ENCODE measurements at places on chromosomes 11 and 22.

DNA sequence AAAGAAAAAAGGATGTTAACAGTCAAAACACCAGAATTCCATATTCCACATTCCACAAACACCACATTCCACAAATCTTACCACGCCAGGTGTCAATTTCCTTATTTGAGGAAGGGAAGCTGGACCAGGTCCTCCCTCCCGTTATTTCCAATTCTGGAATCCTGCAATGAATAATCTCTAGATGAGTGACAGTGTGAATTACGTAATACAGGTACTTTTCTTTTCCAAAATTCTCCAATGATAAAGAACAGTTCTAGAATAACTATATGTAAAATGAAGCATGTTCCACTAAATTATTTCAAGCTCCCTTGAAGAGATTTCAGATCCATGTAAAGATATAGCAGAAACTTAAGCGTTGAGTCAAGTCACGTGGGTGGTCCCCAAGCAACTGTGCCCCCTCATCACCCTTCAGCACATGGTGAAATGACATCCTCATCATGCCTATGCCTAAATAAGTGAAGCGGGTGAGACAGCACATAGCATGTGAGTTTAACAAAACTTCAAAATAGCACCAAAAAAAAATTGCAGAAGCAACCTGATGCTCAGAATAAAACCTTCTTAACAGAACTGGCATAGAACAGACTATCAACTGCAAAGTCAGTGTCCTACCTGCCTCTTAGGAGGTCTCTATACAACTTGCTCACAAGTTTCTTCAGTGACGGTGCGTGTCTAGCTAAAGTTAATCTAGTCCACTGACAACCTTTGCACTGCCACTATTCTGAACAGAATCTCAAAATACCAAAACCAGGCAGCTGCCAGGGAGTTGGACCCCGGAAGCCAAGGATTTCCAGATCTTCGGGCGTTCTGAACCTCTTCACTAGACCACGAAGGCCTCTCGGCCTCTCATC, 876 bp downstream of the NFRKB start:
- DNase-seq, result no peak

DNA sequence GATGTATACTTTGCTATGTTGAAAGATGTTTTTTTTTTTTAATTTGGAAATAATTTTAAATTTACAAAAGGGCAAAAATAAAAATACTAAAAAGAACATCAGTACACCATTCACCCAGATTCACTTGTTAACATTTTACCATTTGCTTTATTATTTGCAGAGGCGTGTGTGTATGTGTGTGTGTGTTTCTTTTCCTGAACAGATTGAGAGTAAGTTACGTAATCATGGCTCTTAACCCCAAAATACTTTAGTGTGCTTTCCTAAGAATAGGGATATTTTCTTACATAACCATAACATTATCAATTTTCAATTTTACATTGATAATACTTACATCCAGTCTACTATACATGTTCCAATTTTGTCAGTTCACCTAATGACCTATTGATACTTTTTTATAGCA, 91.5 kb upstream of the HORMAD2 start:
- no peak for DNase-seq

DNA sequence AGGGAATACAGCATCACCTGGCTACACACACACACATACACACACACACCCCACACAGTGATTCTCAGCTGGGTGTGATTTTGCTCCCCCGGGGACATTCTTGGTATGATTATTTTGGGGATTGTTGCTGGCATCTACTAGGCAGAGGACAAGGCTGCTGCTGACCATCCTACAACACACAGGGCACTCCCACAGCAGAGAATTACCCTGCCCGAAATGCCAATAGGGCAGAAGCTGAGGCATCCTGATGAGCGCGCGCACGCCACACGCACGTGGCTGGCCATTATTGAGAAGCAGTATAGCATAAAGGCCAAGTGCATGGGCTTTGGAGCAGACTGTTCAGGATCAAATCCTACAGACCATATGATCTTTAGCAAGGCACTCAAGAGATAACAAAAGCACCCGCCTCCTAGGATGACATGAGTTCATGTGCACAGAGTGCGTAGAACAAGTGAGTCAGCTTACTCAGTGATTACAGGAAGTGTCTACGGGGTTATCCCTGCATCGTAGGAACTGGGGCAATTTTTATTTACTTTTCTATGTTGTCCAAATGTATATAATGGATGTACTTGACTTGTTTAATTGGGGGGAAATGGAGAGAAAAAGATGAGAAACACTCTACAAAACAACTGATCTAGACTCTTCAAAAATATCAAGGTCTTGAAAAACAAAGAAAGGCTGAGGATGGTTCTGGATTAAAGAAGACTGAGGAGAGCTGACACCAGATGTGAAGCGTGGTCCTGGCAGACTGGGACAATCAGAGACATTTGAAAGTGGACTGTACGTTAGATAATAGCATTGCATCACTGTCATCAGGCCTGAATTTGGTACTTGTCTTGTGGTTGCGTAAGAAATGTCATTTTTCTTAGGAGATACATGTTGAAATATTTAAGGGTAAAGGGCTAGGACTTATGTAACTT, 7.2 kb upstream of the EHD1 start:
- DNase-seq, result no peak

GRCh38 chr11:11980200-11980599, 28.2 kb downstream of the DKK3 start:
- DNase-seq, result no peak

DNA sequence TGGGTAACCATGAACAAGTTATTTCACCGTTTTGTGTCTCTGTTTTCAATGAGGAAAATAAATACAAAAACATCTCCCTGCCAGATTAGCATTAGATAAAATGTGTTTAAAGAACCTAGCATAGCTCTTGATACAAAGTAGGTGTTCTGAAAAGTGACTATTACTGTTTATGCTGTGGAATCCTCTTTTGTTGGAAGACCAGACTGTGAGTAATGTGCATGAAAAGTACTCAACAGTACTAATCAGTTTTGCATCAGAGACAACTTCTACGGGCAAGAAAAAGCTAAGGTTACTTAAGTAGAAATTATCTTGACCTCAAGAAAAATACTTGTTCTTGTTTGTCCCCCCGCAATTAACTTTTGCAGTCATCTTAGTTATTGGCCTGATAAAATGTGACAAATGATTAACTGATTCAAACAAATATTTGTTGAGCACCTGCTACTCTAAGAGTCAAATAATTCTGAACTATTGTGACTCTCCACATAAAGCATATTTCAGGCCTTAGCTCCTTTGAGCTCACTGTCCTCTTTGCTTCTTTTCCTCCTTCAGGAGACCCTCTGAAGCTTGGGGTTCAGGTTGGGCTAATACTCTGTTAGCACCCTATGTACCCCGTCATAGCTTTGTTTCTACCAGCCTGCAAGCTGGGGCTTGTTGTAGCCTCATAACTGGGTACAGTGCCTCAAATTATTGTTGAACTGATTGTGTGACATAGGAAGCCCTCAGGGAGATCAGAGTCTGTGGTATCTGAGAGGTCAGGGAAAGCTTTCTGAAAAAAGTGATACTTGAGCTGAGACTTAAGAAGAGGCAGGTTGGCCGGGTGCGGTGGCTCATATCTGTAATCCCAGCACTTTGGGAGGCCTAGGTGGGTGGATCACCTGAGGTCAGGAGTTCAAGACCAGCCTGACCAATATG, 24.5 kb downstream of the DIXDC1 start:
- DNase-seq, result no peak

GRCh38 chr11:103928802-103929161, 107.7 kb upstream of the DDI1 start:
- DNase-seq, result no peak

DNA sequence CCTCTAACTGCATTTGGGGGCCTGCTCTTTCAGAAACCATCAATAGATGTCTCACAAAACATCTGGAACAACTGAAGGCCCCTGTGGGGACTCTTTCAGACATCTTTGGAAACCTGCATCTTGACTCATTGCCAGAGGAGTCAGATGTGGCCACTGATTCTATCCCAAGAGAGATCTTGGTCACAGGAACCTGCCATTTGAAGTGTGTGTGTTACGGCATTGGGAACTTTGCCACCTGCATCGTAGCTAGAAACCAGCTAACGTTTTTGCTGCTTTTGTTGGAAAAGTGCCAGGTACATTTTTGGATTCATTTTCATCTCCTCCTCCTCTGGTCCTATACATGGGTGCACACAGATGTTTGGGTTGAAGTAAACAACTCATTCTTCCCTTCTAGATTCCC, 4.3 kb downstream of the SRRD start:
- DNase-seq, result no peak

DNA sequence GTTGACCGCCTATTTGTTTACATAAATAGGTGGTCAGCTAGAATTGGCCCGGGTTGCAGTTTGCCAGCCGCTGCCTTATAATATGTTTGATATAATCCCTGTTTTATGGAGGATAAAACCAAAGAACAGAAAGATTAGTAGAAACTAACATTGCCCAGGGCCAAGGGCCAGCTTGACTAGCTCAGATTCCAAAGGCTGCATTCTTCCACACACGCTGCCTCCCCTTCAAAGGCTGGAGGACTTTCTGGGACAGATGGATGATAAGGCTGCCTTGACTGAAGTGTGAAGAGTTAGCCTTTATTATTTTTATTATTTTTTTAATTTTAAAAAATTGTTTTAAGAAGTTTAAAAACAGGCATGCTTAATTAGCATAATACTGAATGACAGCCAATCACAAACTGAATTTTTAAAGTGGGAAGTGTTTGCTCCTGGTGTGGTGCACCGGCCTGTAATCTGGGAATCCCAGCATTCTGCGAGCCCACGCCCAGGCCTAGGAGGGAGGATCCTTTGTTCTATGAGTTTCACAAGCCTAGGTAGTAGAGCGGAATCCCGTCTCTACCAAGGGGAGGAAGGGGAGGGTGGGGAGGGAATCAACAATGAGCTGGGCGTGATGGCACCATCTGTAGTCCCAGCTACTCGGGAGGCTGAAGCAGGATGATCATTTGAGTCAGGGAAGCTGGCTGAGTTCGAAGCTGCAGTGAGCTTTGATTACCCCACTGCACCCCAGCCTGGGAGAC, 114.9 kb downstream of the NAV2 start:
- DNase-seq, result no peak

GRCh38 chr22:46373159-46373558, 37.6 kb downstream of the TRMU start:
- DNase-seq, result no peak

GRCh38 chr11:70352100-70352499, 46.2 kb upstream of the CTTN start:
- DNase-seq, result no peak

- no peak for DNase-seq
Measured at GRCh38 chr22:23068832-23069385, 1.4 kb upstream of the GNAZ start.

DNA sequence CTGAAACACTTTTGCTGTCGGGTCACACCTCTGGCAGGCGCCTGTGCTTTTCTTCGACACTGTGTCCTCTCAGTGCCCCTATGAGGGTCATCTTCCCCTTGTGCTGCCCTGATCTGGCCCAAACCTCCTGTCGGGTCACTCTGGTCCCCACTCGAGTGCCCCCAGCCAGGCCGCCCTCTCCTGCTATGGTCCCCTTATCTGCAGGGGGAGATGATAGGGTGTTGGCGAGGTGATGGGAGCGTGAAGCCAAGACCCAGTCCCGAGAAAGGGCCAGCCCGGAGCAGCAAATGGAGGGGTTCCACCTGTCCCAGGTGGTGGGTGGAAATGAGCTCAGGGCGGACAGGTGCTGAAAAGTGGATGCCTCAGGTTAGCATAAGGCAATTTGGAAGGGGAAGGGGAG, 9.7 kb downstream of the NADSYN1 start:
- no peak for DNase-seq

DNA sequence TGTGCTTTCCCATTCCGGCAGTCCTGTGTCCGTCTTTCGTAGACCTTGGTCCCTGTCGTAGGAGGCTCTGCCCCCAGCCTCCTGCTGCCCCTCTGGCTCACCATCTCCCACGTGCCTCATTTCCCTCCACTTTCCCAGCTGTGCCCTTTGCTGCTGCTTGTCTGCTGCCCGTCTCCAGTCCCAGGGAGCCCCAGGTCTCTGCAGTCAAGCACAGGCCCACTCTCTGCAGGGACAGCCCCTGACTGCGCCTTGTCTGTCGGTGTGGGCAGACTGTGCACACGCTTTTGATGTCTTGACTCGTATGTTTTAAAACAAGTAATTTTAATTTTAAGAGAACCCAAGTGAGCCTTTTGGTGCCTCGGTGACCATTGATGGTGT, 12.4 kb downstream of the DGCR8 start:
- no peak for DNase-seq

DNA sequence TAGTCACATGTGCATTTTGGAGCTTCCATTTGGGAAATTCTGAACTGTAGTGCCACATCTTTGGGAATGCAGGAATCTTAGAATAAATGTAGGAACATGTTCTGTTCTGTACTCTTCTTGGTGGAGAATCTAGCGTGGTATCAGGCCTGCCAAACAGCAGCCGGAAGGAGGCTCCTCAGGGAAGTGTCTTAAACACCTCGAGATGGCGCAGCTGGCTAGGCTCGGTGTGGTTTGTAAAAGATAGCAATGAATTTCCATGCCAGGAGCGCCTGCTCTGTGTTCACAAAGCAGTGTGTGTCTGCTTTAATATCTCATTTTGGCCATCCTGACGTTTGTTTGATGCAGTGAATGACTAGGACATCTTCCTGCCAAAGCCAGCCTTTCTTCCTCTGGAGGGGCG, 145.1 kb downstream of the ATXN10 start:
- no peak for DNase-seq

- no peak for DNase-seq
Measured at GRCh38 chr22:39712751-39713525, 142.4 kb downstream of the CACNA1I start.

DNA sequence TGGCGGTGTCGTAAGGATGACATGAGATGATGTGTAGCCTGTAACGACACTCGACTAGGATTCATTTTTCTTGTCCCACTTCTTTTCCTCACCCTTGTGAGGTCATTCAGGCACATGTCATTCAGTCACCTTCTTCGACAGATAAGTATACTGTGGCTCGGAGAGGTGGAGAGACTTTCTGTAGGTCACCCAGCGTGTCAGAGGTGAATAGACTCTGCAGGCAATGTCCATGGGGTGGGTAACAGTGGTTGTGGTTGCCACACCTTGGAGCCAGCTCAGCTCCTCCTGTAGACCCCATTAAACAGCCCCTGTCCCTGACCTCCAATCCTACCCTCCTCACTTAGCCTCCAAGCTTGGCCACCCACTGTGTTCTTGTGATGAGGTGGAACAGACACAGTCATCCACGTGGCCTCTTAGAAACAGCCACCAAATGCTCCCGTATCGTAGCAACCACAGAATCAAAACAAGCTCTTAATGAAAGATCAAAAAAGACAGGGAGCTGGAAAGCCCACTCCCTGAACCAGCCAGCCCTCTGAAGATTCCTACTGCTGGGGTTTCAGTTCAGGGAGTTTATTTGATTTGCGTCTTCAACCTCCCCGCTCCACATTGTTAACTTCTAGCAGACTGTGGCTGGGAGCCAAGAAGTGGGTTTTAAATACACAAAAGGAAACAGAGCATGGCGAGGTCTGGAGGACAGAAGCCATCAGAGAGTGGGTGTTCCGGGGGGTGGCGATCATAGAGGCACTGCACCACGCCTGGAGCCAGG, 89.0 kb upstream of the GRK3 start:
- DNase-seq, result no peak

- DNase-seq, result no peak
Measured at GRCh38 chr11:21640491-21640890, 552.4 kb upstream of the ANO5 start.

- DNase-seq, result no peak
Measured at GRCh38 chr11:66509131-66509561, 1.3 kb upstream of the BBS1 start.
